Motor neuron (in vitro differentiated cells): ENCODE measurements at places on chromosomes 6 and 20. TPM values are rescaled to one million over a fixed set of nuclear protein-coding genes. Genes with fewer than 3 reads are reported as not detected.

The ZFP57 gene
- total RNA-seq: not detected in 2 replicates

The HAO1 gene
- total RNA-seq: not detected in 2 replicates

The CALHM5 gene
- total RNA-seq: 0.24 and 0.29 TPM in 2 replicates

The MRS2 gene
- 27.2 and 30.1 TPM in 2 replicates for total RNA-seq

The PI16 gene
- total RNA-seq: 0.22 and 0.66 TPM in 2 replicates

The PHACTR3 gene
- 15.5 and 16.2 TPM in 2 replicates for total RNA-seq

The UBE3D gene
- 8.4 and 11.6 TPM in 2 replicates for total RNA-seq

The SNAP91 gene
- total RNA-seq: 44.2 and 49.2 TPM in 2 replicates

The KIAA1755 gene
- 1.4 and 2.2 TPM in 2 replicates for total RNA-seq
